GM23338 (cell line): ENCODE measurements at places on chromosomes 4 and X.

GRCh38 chrX:123084797-123085196 is 99.3 kb upstream of the GRIA3 start:
- H3K27me3 ChIP-seq: no peaks in the 10 kb centered on the region
- H3K27ac ChIP-seq: no peak overlapping the region
- no peak for DNase-seq
- no peak overlapping the region for H3K4me3 ChIP-seq
- H3K4me1 ChIP-seq: peaks cover 8% of the 10 kb centered on the region; the same call in 1 of the 2 replicates

GRCh38 chr4:40585201-40585799 is 44.4 kb downstream of the RBM47 start:
- H3K4me3 ChIP-seq: no peak overlapping the region
- peaks cover 42% of the 10 kb centered on the region for H3K4me1 ChIP-seq
- no peak for DNase-seq
- 0 out of 2 replicates have a peak overlapping the region, but pooled peaks have one; percentile 80 for H3K27ac ChIP-seq

DNA sequence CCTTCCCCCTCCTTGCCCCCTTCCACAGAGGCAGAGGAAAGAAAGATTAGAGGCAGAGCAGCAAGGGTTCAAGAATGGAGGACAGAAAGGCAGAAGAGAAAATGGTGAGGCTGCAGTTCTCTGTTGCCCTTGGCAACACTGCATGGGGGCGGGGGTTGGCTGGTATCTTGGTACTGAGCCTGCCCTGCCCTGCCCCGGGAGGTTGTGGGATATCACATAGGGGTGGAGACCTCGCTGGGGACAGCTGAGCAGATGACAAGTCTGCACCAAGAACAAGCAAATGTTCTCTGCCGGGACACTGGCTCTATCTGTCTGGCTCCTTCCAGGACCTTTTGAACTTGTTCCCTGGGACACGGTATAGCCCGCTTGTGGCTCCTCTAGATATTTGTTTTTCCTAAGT is 39.8 kb downstream of the NHS start:
- no peaks in the 10 kb centered on the region for H3K27me3 ChIP-seq
- H3K27ac ChIP-seq: peak overlapping the region; percentile 27; the same call in 1 of the 2 replicates
- peak overlapping the region; percentile 31 for H3K4me3 ChIP-seq
- peaks cover 52% of the 10 kb centered on the region for H3K4me1 ChIP-seq
- no peaks in the 10 kb centered on the region for H3K36me3 ChIP-seq
- peak; percentile 27 for DNase-seq

DNA sequence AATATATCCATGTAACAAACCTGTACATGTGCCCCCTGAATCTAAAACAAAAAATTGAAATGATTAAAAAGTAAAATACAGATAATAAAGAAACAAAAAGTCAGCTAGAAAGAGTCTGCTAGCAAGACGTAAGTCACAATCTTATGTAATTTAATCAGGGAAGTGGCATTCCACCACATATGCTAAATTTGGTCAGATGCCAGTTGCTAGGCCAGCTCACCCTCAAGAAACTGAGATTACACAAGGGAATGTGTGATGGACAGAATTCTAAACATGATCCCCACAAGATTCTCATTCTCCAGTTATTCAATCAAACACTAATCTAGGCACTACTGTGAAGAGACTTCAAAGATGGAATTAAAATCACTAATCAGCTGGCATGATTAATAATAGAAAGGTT is 689.3 kb downstream of the CENPC start:
- H3K27me3 ChIP-seq: no peaks in the 10 kb centered on the region
- H3K36me3 ChIP-seq: no peaks in the 10 kb centered on the region
- no peak overlapping the region for H3K4me3 ChIP-seq
- DNase-seq: no peak

DNA sequence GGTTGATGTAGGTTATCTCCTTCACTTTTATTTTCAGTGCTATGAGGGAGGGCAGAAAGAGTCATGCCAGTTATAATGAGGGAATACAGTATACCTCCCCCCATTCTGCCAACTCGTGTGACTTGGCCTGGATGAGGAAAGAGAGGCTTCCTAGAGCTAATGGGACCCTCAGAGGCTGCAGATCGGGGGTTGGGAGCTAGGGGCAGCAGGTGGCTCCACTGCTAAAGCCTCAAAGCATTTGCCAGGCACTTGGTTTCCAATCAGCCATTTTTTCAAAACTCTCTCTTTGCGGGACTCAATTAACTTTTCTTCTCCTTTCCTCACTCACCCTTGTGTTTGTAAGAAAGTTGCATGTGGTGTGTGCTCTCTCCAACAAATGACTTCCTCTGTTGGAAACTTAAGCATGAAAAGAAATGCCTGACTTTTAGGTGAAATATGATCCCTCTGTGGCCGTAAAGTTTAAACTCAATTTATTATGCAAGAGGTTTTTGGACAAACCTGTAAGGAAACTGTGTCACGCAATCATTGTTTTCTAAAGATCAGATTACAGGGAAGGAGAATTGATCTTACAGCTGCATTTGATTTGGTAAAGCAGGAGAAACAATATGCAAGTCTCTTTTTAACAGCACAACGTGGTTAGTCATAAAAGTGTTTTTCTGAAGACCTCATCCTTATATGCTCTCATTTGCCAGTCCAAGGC is 7.0 kb downstream of the SFRP2 start:
- no peaks in the 10 kb centered on the region for H3K27me3 ChIP-seq
- peak; percentile 55 for DNase-seq
- 0 out of 2 replicates have a peak overlapping the region, but pooled peaks have one; percentile 5 for H3K4me3 ChIP-seq

DNA sequence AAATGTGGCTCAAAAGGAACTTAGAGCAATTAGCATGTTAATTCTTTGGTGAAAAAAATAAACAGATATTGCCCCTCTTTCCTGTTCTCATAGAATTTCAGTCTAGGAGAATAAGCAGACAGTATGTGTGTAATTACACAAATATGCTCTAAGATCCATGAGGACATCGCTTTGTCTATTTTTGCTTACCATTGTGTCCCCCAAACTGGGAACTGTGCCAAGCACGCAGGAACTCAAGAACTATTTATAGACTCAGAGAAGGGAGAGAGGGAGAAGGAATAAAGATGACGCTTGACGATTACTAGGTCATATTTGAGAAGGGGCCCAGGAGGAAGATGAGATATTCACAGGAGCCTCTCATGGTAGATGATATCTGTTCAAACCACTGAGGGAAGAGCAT is 692.6 kb downstream of the RAB28 start:
- no peaks in the 10 kb centered on the region for H3K27me3 ChIP-seq
- no peaks in the 10 kb centered on the region for H3K4me1 ChIP-seq
- H3K27ac ChIP-seq: no peak overlapping the region
- DNase-seq: no peak

DNA sequence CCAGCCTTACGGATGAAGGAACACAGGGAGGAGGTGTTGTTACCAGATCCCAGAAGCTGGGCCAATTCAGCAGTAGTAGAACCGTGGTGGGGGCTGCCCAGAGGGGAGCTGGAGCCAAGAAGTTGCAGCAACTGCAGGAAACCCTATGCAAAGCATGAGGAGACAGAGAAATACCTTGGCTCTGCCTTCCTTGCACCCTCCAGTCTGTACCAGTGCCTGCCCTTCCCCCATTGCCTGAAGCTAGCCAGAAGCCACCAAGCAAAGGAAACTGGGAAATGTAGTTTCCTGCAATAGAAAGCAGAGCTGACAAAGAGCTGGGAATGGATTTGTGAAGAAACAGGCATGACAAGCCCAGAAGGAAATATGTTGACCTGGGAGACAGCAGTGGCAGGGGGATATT is 108.7 kb upstream of the FUNDC1 start:
- H3K36me3 ChIP-seq: no peaks in the 10 kb centered on the region
- no peaks in the 10 kb centered on the region for H3K4me1 ChIP-seq
- H3K4me3 ChIP-seq: no peak overlapping the region
- H3K27me3 ChIP-seq: no peaks in the 10 kb centered on the region
- no peak overlapping the region for H3K27ac ChIP-seq

DNA sequence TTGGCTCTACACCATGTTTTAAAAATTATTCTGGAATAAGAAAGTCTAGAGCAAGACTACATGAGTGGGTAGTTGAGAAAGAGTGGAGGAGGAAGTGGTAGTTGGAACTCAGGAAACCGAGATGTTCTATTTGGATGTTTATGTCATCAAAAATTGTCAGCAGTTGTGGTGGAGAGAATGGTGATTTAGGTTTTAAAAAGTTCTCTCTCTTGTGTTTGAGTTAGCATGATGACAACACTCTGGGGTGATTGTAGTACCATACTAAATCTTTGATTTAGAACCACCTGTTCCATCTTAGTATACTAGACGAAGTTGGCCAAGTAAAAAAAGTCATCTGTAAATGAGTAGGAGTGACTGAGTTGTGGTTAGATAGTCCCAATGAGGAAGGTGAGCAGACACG is 40.7 kb downstream of the KLHL2 start:
- no peak overlapping the region for H3K27ac ChIP-seq
- H3K27me3 ChIP-seq: no peaks in the 10 kb centered on the region
- no peak overlapping the region for H3K4me3 ChIP-seq
- no peaks in the 10 kb centered on the region for H3K36me3 ChIP-seq
- no peak for DNase-seq

- H3K4me3 ChIP-seq: no peak overlapping the region
- DNase-seq: no peak
- no peak overlapping the region for H3K27ac ChIP-seq
- no peaks in the 10 kb centered on the region for H3K36me3 ChIP-seq
These were observed 151.5 kb downstream of the CHIC2 start for GRCh38 chr4:53912766-53913497.

GRCh38 chr4:173990126-173990868 is 293.2 kb downstream of the FBXO8 start:
- no peaks in the 10 kb centered on the region for H3K4me1 ChIP-seq
- no peak overlapping the region for H3K4me3 ChIP-seq
- peak; percentile 77 for DNase-seq
- no peaks in the 10 kb centered on the region for H3K36me3 ChIP-seq
- no peaks in the 10 kb centered on the region for H3K27me3 ChIP-seq

DNA sequence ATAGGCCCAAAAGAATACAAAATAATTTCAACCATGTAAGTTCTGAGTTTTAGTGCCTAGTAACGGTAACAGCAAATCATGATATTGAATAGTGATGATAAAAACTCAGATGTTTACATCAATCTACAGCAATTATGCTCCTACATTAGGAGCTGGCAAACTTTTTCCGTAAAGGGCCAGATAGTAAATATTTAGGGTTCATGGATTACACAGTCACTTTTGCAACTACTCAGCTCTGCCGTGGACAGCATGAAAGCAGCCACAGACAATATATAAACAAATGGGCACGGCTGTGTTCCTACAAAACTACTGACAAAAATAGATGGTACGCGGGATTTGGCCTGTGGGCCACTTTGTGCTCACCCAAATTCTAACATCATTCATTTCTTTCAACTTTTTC is 167.8 kb upstream of the NAP1L5 start:
- DNase-seq: no peak
- no peak overlapping the region for H3K27ac ChIP-seq
- no peaks in the 10 kb centered on the region for H3K4me1 ChIP-seq

GRCh38 chr4:103478210-103478609 is 241.6 kb downstream of the TACR3 start:
- no peak overlapping the region for H3K27ac ChIP-seq
- no peak overlapping the region for H3K4me3 ChIP-seq
- peak; percentile 5 for DNase-seq
- no peaks in the 10 kb centered on the region for H3K27me3 ChIP-seq
